Activated CD8-positive, alpha-beta memory T cell treated with anti-CD3 and anti-CD28 coated beads, Interleukin-2, amount 50 U/mL, for 48 hours (primary cell): ENCODE measurements at places on chromosomes 6 and 20.
A peak's percentile ranks its signal among the peaks of the same experiment; 100 is the strongest.

- DNase-seq = no peak
Observed at GRCh38 chr6:112695001-112695400, 347.9 kb downstream of the RFPL4B start.

GRCh38 chr6:56625356-56625755, 17.3 kb downstream of the DST start:
- no peak for DNase-seq

DNA sequence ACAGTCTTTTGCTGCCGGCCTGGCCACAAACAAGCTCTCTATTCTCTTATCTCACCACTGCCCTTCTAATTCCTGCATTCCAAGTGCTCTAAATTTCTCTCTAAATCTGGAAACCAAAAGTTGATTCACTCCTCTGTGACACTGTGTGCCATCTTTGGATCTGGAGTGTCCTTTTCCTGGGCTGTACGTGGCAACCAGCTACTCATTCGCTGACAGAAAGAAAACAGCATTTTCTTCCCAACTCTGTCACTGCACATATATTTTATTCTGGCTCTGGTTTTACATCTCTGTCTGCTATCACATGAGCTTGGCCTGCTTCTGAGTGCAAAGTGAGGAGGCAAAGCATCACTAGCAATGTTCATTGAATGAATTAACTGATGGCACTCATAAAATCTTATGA, 397.2 kb upstream of the MAP3K7 start:
- no peak for DNase-seq

- DNase-seq = no peak
Observed at GRCh38 chr6:20159098-20159497, 53.2 kb downstream of the MBOAT1 start.

DNA sequence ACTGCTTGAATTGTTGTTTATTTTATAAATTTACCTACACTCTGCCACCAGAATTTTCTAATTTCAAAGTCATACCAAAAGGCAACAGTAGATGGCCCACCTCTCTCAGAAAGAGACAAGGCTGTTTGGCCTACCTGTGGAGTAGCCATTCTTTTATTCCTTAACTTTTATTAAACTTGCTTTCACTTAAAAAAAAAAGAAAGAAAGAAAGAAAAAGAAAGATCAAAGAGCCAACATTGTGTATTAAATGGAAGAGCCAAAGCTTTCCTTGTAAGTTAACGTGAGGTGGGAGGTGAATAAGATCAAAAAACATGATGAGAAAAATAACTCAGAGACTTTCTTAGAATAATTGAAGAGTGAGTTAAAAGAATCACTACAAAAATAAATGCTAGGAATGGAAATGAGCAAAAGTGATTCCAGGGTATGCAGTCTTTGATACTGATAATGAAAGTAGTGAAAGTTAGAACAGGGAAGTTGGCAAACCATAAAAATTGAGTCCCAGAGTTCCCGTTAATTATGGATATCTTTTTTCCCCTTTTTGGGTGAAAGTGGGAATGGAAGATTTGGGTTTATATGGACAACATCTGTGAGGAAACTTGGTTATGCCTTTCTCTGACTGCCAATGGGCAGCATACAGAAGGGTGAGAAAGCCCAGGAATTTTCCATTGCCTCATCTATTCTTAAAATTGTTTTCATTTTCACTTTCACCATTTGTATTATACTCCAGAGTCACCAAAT, 35.9 kb upstream of the MYB start:
- no peak for DNase-seq

- no peak for DNase-seq
Observed at GRCh38 chr6:43630980-43631619, 2.0 kb upstream of the GTPBP2 start.

DNA sequence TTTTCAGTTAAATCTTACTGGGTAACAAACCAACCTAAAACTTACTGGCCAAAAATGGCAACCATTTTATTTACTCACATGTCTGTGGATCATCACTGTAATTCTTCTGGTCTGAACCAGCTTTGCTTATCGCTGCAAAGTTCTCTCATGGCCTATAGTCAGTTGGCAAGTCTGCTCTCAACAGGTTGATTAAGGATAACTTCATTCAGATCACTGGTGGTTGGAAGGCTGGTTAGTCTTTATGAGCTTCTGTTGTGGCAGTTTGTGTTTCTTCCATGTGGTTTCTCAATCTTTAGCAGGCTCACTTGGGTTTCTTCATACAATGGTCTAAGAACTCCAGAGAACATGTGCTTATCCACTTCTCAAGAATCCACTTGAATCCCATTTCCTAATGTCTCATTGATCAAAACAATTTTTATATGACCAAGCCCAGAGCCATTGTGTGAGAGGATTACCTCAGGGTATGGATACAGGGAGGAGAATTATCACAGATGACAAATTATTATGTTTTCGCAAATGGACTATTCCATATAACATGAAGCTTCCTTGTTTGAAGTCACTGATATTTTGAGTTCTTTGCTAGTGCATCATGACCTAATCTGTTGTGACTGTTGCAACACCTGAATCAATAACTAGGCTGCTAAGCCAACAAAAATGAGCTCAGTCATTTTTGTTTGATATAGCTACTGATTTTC, 155.4 kb upstream of the BMP2 start:
- no peak for DNase-seq

DNA sequence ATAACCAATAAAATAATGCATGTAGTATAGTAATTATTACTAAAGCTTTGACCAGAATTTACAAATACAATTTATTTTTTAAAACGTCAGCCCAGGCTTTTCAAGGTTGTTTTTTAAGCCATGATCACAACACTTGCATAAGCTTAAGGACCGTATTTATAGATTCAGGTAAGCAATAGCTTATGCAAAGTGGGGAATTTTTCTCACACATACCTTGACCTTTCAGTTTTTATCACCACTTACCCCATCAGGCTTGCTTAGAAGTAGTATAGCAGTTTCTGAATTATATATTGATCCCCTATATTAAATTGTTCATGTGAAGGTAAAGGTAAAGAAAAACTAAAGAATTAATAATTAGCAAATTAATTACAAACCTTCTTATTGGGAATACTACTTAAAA, 232.3 kb upstream of the FKBP1C start:
- DNase-seq = no peak

DNA sequence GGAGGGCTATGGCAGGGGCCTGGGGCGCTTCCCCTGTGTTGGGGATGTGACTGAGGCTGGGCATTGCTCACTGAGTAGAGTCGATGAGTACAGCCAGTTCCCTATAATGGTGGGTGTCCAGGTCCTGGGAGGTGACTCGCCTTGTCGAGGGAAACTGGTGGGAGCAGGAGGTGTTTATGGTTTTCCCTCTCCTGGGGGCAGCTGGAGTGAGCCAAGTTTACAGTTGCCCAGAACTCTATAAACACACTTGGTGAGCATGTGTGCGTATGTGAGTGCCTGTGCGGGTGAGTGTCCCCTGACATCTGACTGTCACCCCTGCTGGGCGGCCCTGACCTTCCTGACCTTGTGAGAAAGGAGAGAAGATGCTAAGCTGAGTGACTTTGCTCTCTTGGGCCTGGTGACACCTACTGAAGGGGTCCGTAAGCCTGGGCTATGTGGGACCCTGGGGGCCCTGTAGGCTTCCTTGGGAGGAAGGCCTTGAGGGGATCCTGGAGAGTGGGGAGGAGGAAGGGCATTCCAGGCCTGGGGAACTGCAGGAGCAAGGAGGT, 65.9 kb downstream of the VEGFA start:
- DNase-seq = no peak

- DNase-seq = no peak
Observed at GRCh38 chr6:47381036-47381435, 71.3 kb upstream of the TNFRSF21 start.

- no peak for DNase-seq
Observed at GRCh38 chr6:163688739-163689362, 274.3 kb downstream of the QKI start.

- DNase-seq = no peak
Observed at GRCh38 chr20:34680586-34681175, 3.8 kb upstream of the PIGU start.

GRCh38 chr6:55704421-55704820, 125.4 kb upstream of the HMGCLL1 start:
- no peak for DNase-seq

DNA sequence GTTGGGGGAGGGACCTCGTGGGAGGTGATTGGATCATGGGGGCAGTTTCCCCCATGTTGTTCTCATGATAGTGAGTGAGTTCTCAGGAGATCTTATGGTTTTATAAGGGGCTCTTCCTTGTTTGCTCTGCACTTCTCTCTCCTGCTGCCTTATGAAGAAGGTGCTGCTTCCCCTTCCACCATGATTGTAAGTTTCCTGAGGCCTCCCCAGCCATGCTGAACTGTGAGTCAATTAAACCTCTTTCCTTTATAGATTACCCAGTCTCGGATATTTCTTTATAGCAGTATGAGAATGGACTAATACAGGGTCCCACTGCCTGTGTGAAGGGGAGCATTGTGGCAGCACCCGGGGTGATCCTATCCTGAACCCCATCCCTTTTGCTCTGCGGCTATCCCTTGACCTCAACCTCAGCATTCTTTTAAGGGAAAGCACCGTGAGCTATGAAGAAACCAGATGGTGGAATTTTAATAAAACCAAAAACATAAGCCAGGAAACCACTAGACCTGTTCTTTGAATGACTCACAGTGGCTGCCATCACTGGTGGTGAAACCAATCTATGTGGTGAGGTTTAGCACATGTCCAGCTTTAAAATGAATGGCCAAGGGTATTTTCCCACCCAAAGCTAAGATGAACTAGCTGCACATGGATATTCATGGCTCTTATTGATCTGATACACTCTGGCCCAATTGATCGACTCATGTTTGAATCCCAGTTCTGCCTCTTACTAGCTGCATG, 62.2 kb downstream of the ZDHHC14 start:
- no peak for DNase-seq

DNA sequence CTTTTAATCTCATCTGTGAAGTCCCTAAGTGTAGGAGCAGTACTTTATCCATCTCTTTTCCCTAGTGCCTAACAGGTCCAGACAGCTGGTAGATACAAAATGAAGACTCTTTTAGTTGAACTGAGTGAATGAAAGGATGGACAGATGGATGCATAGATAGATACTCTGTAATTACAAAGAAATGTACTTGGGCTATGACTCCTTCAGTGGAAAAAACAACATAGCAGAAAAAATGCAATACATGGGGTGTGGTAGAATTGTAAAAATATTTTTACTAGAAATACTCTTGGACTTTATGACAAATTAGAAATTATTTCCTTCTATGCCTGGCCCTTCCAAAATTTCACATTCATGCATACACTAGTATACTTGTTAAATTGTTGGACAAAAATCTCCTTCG, 29.3 kb downstream of the KCNQ5 start:
- DNase-seq = no peak

DNA sequence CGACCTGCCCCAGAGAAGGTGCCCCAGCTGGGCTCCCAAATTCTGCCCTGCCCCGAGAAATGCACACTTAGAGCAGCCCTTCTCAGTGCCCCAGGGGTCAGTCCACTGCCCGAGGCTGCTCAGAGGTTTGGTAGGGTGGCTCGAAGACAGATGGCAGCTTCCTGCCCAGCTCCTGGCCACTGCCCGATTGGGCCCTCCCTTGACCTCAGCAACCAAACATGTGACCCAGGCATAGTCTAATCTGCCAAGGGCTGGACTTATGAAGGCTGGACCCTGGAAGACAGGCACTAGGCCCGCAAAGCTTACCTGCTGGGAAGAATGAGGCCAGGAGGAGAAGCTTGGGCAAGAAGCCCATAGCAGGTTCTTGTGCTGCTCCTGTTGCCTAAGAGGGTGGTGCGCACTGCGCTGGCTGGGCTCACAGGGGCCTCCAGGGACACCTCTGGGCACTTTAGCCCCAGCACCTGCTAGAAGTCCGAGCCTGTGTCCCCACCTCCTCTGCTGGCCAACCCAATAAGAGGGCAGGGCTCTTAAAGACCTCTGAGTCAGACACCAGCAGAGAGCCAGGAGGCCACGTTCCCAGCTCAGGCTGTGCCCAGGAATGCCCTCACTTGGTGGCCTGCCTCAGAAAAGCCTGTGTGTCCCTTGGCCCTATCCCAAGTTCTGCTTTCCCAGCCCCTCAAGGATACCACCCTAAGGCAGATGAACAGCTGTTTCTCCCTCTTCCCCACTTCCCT, 5.5 kb downstream of the SIGLEC1 start:
- DNase-seq = no peak

DNA sequence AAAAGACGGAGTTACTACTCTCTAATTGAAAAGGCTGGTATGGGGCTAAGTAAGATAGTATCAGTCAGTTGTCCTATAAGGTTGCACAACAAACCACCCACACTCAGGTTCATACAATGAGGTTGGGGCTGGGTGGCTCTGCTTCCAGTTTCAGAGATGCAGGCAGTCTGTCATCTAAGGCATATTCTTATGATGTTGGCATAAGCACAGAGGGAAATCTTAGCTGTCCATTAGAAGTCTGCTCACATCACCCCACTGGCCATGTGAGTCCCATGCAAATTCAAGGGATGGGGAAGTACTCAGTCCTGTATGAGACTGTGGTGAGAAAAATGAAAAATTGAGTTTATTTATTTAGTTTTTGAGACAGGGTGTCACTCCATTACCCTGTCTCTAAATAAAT, 118.6 kb downstream of the LAMP5 start:
- no peak for DNase-seq

- no peak for DNase-seq
Observed at GRCh38 chr6:133528566-133528965, 287.4 kb downstream of the EYA4 start.

DNA sequence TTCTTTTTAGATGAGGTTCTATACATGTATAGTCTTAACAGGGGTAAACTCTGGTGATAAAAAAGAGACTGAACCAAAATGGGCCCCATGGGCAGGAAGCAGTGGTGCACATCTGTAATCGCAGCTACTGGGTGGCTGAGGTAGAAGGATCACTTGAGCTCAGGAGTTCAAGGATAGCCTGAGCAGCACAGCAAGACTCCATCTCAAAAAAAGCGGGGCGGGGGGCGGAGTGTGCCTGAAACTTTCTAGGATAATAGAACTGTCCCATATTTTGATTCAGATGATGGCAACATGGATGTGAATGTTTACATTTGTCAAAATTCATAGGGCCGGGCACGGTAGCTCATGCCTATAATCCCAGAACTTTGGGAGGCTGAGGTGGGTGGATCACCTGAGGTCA, 48.8 kb upstream of the TAF8 start:
- peak; percentile 49 for DNase-seq

- no peak for DNase-seq
Observed at GRCh38 chr6:110938171-110938570, 20.3 kb upstream of the GTF3C6 start.

GRCh38 chr6:29763491-29764289, 40.5 kb downstream of the HLA-F start:
- peak; percentile 57 for DNase-seq

DNA sequence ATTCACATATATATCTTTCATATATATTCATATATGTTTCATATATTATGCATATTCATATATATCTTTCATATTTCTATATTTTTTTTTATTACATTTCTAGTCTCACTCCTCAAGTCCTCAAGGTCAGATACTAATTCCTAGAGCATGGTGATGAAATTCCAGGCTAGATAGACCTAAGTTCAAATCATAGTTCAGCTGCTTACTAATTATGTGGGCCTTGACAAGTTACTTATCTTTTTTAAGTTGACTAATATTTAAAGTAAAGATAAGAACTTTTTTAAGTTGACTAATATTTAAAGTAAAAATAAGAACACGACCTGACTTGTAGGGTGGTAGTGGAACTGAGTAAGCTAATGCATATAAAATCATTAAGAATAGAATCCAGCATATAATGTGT, 495.6 kb upstream of the MAN1A1 start:
- DNase-seq = no peak
